ENCODE measurements at places on chromosomes 5 and 9.

DNA sequence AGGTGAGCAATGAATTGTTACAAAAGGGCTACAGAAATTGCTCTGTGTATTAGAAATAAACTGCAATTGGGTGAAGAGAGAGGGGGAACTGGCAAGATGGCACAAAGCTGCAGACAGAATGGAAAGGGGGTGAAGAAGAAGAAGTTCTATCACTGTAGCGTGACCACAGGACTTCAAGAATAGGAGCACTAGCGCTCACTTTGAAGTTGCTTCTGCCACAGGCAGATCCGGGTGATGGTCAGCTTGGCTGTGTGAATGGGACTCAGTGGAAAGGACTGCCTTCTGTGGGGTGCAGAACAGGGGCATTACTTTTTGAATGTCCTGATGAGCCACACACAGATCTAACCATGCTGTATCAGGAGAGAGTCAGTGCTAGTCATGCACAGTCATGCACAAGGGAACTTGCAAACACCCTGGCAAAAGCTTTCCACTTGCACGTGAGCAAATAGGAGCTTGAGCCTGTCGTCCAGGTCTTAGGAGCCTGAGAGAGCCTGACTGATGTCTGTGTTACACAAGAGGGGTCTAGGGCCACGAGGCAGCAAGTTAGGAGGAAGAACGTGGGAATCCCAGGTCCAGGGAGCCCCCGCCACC lies 16.3 kb downstream of the IL5 start:
- DNase-seq: no peak

DNA sequence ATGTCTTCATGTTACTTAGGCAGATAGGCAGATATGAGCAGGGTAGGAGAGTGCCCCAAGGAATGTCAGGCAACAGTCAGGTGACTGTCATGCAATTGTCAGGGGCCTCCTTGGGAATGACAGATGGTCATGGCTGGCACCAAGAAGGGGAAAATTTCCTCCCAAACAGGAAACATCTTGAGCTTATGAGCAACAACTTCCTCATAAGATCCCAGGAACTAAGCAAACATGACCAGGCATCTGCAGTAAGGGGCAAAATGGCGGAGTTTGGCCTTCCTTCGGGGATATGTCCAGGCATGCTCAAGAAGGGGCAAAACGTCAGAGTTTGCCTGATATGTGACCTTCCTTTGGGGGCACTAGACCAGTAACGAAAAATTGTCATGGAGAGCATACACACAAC lies 591.8 kb downstream of the PDE4D start:
- DNase-seq: no peak

DNA sequence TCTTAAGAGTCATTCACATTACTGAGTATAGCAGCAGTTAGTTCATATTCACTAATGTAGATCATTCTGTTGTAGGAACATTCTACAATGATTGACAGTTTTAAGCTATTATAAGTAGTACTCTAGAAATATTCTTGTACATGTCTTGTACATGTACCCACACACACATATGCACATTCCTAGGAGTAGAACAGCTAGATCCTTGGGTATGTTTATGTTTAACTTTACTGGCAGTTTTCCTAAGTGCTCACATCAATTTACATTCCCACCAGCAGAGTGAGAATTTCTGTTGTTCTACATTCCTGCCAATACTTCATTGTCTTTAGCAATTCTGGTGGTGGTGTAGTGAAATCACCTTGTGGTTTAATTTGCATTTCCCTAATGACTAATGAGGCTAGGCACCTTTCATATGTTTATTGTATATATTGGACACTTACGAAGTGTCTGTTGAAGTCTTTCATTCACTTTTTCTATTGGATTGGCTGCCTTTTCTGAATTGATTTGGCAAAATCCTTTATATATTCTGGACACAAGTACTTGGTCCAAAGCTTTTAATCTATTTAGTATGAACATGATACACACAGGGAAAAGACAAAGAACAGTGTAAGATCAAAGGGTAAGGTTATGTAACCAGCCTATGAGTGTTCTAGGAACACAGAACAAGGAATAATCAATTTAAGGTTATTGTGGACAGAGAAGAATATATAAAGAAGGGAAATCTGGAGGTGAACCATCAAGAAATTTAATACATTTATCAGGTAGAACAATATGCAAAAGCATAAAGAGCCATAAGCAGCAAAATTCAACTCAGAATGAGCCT lies 95.6 kb downstream of the MLLT3 start:
- no peak for DNase-seq

GRCh38 chr5:56565283-56565615 lies 250.1 kb upstream of the MAP3K1 start:
- no peak for DNase-seq

DNA sequence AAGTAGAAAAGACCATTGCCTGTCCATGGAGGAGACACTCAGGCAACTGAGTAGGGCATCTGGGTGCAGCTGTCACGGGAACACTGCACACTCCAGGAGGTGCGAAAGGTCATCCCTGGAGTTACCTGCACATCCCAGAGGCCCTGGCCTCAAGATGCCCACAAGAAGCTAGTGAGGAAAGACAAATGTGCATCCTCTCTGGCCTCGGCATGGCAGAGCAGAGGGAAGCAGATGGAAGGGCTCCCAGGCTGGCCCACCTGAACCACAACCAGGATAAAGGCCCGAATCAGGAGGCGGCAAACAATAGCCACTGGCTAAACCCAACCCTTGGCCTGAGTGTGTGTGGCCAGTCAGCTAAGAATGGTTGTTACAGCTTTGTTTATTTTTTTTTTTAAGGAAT lies 231.7 kb downstream of the SYK start:
- DNase-seq: no peak

DNA sequence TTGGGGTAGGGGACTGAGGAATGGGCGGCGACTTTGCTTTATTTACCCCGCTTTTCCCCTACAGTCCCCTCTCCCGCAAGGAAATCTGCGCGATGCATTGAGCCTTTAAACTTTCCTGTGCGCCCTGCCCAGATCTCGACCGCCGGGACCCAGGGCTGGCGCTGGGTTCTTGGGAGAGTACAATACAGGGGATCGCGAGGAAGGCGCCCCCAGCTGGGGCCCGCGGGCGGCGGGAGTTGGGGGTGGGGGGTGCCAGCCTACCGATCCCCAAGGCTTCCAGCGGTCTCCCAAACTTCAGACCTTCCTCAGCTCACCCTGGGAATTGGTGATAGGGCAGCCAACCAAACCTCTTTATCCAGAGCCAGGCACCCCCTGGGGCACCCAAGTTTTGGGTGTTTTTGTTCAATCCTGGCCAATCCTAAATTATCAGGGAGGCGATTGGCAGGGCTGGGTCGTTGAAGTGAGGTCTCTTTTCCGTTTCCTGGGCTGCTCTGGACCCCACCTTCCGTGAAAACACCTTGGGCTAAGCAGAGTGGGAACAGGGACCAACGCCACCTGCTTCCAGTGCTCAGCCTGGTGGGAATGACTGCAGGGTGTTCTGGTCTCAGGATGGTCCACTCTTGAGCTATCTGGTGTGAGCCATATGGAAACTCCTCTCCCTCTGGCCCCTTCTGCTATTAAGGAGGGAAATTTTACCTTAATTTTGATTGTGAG lies 51.4 kb upstream of the DAB2IP start:
- no peak for DNase-seq

GRCh38 chr9:17116400-17116837 lies 18.4 kb upstream of the CNTLN start:
- peak; percentile 32 for DNase-seq

GRCh38 chr5:75337366-75338021 lies 474 bp downstream of the HMGCR start:
- DNase-seq: no peak

GRCh38 chr5:132754947-132755346 lies 7.7 kb downstream of the CCNI2 start:
- DNase-seq: no peak

GRCh38 chr9:92234514-92234913 lies 59.0 kb downstream of the IARS1 start:
- DNase-seq: no peak

- DNase-seq: no peak
Observed at GRCh38 chr9:89519366-89519805, 21.5 kb upstream of the SEMA4D start.

DNA sequence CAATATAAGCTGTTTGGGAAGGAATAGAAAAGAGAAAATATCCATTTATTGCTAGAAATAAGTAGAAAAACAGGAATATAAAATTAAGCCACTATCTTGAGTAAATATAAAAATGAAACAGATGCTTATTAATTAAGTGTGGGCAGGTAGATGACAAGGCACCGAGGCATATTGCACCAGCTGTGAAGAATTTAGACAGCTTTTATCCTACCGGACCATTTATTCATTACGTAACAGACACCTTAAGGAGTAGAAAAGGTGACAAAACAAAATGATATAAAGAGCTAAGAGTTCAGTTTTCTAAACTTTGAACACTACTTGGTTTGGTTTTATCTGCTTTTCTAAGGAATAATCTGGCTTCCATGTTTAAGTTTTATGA lies 404.1 kb downstream of the PTPRD start:
- no peak for DNase-seq

DNA sequence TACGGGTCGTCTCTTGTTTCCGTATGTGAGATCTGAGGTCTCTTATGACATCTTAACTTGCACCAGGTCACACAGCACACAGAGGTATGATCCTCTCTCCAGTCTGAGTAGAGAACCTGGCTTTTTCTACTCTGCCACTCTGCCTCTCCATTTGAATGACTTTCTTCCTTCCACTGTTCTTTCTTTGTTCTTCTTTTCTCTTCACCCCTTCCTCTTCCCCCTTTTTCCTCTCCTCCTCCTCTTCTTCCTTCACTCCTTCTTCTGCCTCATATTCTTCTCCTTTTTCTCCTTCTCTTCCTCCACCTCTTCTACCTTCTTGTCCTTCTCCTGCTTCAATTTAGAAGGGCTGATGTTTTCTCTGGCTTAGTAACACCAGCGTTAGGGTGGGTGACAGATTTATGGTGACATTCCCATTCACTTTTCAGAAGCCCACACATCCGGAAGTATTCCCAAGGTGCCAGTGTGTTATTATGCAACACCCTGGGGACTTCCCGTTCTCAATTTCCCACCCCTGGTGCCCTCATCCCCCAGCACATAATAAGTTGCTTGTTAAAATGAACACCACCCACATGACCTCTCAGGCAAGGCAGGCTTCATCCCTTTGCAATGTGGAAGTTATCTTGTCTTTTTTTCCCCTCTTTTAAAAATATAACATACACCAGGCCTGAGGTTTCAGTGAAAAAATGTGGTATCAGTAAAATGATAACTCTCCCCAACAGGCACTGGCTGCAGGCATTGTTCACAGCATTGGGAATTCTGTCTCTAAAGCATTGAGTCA lies 122.0 kb downstream of the PAPPA start:
- DNase-seq: no peak

DNA sequence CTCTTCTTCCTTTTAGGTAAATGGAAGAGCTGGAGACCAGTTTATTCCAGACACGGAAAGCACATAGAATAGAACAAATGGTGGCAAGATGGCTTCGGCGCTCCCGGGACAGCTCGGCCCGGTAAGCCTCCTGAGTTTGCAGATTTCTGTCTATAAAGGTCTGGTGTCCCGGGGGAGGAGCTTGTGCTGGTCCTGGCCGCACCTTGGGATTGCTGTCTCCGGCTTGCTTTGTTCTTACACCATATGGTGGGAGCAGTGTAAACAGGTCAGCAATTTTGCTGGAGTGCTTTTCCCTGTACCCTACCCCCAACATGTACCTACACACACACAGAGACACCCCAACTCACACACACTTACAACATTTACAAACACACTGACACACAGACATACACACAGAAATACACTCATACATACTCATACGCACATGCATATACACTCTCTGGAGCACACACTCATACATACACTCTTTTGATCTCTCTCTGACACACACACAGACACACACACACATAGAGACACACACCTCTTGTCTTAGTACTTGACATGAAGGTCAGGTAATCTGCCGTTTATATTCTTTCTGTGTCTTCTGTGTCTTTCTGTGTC lies 42.0 kb downstream of the FRMPD1 start:
- DNase-seq: no peak

DNA sequence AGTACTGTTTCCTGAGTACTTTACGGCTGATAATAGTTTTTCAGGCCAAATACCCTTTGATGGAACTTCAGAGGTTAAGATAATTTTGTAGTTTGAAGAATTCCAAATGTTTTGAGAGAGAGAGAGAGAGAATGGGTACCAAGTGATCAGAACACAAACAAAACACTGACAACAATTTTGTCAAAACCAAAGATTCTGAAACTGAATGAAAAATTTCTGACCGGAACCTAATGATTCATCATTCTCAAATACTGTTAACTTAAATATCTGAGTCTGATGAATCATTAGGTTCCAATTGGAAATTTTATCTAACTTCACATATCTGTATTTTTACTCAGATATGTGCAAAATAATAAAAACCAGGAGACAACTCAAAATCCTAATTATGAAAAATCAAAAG lies 4.0 kb downstream of the LMBRD2 start:
- DNase-seq: no peak

- no peak for DNase-seq
Observed at GRCh38 chr5:1950708-1951103, 68.0 kb upstream of the IRX4 start.

GRCh38 chr5:168831383-168831782 lies 252.2 kb upstream of the PANK3 start:
- no peak for DNase-seq

DNA sequence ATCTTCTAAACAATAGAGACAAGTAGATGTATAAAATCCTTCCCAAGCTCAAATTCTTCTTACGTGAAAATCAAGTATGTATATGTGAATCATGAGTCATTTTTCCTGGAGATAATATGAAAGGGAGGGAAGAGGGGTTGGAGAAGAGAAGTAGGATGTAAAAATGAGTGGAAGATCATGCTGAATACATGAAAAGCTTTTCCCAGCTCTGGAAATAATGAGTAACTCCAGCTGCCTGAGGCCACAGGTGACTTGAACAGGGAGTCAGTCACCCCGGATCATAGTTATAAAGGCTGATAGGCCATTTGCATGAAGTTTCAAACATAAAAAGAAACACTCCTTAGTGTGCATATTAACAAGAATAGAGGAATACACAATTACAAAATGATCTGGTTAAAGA lies 486.7 kb downstream of the EFNA5 start:
- no peak for DNase-seq

DNA sequence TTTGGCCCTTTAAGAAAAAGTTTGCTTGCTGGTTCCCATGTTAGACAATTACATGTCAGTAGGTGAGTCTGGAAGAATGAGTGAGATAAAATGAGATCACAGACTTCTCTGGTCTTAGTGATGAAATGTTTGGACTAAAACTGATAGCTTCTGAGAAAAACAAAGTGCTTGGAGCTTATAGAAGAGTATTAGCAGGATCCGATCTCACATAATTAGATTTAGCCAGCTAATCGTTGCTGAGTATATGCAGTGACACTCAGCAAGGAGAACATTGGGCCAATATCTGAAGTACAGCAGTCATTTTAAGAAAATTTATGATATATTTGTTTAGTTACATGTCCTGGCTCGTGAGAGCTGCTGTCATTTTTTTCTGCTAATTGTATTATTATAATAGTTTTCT lies 135.8 kb downstream of the SNCAIP start:
- DNase-seq: no peak

- DNase-seq: no peak
Observed at GRCh38 chr9:109549386-109549785, 51.3 kb upstream of the PTPN3 start.

DNA sequence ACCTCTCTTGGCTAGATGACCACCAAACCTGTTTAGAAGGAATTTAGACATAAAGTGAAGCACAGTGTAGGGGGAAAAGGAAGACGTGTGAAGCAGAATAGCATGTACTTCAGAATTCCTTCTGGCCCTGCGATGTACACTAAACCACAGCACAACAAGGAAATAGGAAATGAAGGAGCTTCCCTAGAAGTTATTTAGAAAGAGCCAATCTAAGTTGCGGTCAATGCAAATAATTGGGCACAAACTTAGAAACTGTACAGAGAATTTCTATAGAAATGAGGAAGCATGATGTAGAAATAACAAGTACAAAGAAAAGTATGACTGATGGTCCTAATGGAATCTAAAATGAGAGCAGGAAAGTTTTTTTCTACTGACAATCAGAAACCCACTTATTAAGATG lies 41.5 kb downstream of the ANKRD55 start:
- DNase-seq: no peak

All from DMS79 treated with DMSO at 0.1 percent for 48 hours (cell line).